Breast epithelium (tissue), 4 donors: ENCODE measurements at places on chromosomes 5 and 9.

DNA sequence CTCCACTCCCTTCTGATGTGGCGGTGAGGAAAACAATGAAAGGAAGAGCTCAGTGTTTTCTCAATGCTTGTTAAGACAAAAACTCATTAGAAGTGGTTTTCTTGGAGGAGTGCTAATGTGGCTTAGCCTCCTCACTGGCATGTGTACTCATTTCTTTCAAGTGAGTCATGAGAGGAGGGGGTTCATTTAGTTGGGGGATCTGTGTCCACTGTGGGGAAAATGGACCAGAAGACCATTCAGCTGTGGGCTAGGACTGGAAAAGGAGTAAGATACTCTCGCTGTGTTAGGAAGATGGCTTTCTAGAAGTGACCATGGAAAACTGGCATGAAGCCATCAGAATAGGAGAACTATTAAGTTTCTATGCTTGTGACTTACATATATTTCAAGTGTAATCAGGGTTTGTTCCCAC is 23.5 kb downstream of the KLF9 start:
- peaks cover 12% of the 10 kb centered on the region for H3K4me1 ChIP-seq
- no peak overlapping the region for H3K4me3 ChIP-seq
- H3K27ac ChIP-seq: peak overlapping the region; percentile 7
- no peaks in the 10 kb centered on the region for H3K27me3 ChIP-seq

- no peaks in the 10 kb centered on the region for H3K27me3 ChIP-seq
- DNase-seq: no peak
- H3K4me3 ChIP-seq: no peak overlapping the region
- H3K27ac ChIP-seq: peak overlapping the region; percentile 72
- H3K4me1 ChIP-seq: no peaks in the 10 kb centered on the region
- H3K36me3 ChIP-seq: no peaks in the 10 kb centered on the region
Observed at GRCh38 chr5:14006823-14007520, 62.5 kb upstream of the DNAH5 start.

- H3K36me3 ChIP-seq: no peaks in the 10 kb centered on the region
- H3K27ac ChIP-seq: no peak overlapping the region
- DNase-seq: no peak
- H3K27me3 ChIP-seq: no peaks in the 10 kb centered on the region
- H3K4me3 ChIP-seq: no peak overlapping the region
- no peaks in the 10 kb centered on the region for H3K4me1 ChIP-seq
Observed at GRCh38 chr9:78615372-78615771, 318.4 kb downstream of the PSAT1 start.

- H3K27me3 ChIP-seq: no peaks in the 10 kb centered on the region
- H3K4me3 ChIP-seq: no peak overlapping the region
- no peak for DNase-seq
- no peaks in the 10 kb centered on the region for H3K4me1 ChIP-seq
- H3K27ac ChIP-seq: no peak overlapping the region
Observed at GRCh38 chr9:96459268-96460007, 9.5 kb downstream of the HABP4 start.

GRCh38 chr9:35861161-35861897 is 8.9 kb downstream of the OR13J1 start:
- no peak for DNase-seq
- H3K27ac ChIP-seq: no peak overlapping the region
- H3K4me3 ChIP-seq: no peak overlapping the region
- no peaks in the 10 kb centered on the region for H3K36me3 ChIP-seq
- H3K27me3 ChIP-seq: peaks cover 4% of the 10 kb centered on the region
- H3K4me1 ChIP-seq: no peaks in the 10 kb centered on the region

DNA sequence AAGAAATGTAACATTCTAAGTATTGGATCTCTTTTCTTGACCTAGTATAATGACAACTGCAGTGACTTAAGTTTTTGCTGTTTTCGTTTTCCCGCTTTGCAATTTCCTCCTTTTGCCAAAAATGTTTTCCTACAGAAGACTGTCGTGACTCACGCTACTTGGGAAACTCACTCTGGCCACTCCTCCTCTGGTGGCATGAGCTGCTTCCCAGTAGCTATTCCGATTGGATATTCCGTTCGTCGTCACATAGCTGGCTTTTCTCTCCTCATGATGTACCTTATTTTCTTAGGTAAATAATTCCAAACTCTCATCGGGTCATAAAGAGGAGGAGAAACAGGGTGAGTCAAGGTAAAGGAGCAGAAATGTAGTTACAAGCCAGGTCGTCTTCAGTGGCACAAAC is 64.9 kb downstream of the GOLPH3 start:
- H3K4me1 ChIP-seq: no peaks in the 10 kb centered on the region
- DNase-seq: no peak
- no peaks in the 10 kb centered on the region for H3K27me3 ChIP-seq
- H3K36me3 ChIP-seq: no peaks in the 10 kb centered on the region

DNA sequence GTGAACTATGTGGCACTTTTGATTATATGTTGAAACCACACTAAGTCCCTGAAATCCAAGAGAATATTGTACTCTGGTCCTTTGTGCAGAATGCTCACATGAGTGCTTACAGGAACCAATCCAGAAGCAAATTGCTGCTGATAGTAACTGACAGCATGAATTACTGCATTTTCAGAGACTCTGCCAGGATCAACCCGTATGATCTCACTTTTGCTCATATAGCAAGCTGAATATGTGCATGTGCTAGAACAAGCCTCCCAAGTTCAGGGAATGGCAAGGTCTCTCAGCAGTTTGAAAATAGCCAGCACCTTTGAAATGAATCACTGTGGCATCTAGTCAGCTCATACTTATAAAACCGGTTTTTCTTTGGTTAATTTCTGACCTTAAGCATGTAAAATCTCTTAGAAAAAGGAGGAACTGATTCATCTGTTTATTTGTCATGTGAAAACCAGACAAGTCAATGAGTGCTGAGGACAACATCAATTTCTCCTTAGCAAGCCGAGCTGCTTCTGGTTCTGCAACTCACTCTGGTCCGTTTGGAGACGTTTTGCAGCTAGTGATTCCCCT is 215.7 kb upstream of the ELL2 start:
- H3K4me3 ChIP-seq: no peak overlapping the region
- no peak overlapping the region for H3K27ac ChIP-seq
- no peaks in the 10 kb centered on the region for H3K36me3 ChIP-seq
- no peak for DNase-seq
- H3K4me1 ChIP-seq: peaks cover 9% of the 10 kb centered on the region
- H3K27me3 ChIP-seq: no peaks in the 10 kb centered on the region

DNA sequence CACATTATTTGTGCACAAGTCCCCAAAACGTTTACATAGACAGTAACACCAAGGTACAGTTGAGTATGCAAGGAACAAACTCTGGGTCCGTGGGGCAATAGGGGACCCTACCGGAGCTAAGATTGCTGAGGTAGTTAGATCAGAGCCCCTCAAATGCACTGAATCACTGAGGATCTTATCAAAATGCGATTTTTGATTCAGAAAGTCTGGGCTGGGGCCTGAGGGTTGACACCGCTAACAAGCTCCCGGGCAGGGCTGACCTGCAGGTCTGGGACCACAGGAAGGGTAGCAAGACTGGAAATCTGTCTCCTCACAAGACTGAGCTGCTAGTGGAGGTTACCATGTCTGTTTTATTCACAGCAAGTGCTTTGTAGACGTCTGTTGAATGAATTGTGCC is 1.8 kb upstream of the IL3 start:
- H3K36me3 ChIP-seq: no peaks in the 10 kb centered on the region
- H3K4me1 ChIP-seq: no peaks in the 10 kb centered on the region
- H3K4me3 ChIP-seq: no peak overlapping the region

DNA sequence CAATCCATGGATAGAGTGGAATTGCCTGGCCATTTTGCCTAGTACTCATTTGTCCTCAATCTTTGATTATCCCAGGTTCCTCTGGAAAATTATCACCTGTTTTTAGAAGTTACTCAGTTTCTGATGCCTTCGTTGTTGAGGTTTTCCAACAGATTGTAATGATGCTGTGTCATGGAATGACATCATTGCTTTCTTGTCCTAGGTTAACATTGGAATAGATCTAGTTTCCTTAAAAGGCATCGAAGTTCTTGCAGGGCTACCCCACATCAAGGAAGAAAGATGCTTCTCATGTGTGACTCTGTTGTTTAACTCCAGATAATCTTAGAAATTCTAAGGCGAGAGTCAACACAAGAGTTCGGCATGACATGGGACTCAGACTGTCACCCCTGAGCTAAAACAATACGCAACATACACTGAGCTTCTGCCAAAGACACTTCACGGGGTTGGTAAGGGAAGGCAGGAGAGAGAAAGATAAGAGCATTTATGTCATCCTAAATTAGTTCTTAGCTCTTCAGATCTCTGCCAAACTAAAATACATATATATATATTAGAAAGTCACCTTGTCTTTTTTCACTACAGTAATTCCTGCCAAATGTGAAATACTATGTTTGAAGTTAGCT is 293.2 kb upstream of the WWC1 start:
- H3K4me3 ChIP-seq: no peak overlapping the region
- H3K27me3 ChIP-seq: no peaks in the 10 kb centered on the region
- H3K27ac ChIP-seq: no peak overlapping the region
- no peaks in the 10 kb centered on the region for H3K36me3 ChIP-seq
- H3K4me1 ChIP-seq: no peaks in the 10 kb centered on the region

- no peaks in the 10 kb centered on the region for H3K36me3 ChIP-seq
- no peaks in the 10 kb centered on the region for H3K4me1 ChIP-seq
- DNase-seq: no peak
- H3K27me3 ChIP-seq: no peaks in the 10 kb centered on the region
- no peak overlapping the region for H3K27ac ChIP-seq
Observed at GRCh38 chr5:73319036-73319435, 129.5 kb downstream of the FOXD1 start.

GRCh38 chr9:84736081-84736480 is 66.6 kb downstream of the NTRK2 start:
- no peaks in the 10 kb centered on the region for H3K36me3 ChIP-seq
- H3K27ac ChIP-seq: no peak overlapping the region
- H3K27me3 ChIP-seq: no peaks in the 10 kb centered on the region
- no peaks in the 10 kb centered on the region for H3K4me1 ChIP-seq

- H3K4me3 ChIP-seq: no peak overlapping the region
- no peaks in the 10 kb centered on the region for H3K36me3 ChIP-seq
- H3K27ac ChIP-seq: no peak overlapping the region
- no peaks in the 10 kb centered on the region for H3K27me3 ChIP-seq
- DNase-seq: no peak
Observed at GRCh38 chr5:59358005-59358861, 535.3 kb downstream of the PDE4D start.

GRCh38 chr5:170757182-170757601 is 26.3 kb upstream of the GABRP start:
- DNase-seq: no peak
- H3K27me3 ChIP-seq: no peaks in the 10 kb centered on the region
- H3K4me1 ChIP-seq: peaks cover 11% of the 10 kb centered on the region
- no peak overlapping the region for H3K4me3 ChIP-seq
- H3K27ac ChIP-seq: peak overlapping the region; percentile 84

DNA sequence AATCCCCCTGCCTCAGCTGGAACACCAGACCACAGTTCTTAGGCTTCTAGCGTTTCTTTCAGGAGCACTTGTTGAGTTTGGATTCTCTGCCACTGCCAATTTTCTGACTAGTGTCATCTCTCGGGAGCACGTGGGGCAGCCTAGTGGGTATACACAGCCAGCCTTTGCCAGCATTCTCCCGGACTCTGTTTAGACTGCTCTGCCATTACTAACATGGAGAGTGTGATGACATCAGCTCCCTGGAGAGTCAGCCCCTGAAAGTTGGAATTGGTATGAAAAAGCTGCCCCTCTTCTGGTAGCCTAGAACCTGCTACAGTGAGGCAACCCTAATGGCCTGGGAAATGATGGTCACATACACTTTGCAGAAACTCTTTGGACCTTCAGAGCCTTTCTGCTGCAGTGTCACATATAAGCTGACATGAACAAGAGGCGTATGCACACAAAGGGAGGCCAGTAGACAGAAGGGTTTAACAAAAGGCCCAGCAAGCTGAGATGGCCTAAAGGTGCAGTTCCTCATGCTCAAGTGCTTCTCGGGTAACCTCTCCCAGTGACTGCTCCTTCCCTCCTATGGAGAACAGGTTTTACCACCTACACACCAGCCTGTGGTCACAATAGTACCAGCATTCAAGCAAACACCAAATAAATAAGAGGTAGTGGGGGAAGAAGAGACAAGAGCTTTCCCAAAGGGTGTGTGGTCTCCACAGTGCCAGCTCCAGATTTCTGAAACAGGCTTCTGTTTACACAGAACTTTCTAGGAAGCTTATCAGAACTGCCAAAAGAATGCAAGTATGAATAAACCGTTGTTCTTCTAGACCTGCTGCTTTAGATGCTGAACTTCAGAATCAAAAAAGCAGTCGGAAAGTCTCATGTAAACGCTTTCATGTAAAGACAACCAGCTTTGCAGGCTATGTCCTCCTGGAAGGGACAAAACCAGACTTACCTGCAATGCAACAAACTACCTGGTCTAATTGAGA is 16.5 kb downstream of the SPACA9 start:
- H3K27me3 ChIP-seq: no peaks in the 10 kb centered on the region
- H3K4me3 ChIP-seq: no peak overlapping the region
- peaks cover 7% of the 10 kb centered on the region for H3K4me1 ChIP-seq
- peak overlapping the region; percentile 55 for H3K27ac ChIP-seq

DNA sequence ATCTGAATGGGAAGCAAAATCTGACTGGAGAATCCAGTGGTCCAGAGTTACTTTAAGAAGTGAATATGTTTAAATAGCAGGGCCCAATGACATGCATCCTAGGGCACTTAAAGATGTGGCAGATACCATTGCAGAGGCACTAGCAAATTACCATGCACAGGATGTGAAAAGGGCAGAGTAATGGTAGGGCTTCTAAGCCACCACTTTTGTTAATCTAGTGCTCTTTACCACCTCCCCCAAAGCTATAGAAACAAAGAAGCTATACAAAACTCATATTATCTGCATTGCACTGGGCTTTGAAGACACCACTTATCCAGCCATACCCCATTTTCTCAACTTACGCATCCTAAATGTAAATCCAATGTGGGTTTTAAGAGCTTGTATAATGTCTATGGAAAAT is 81.2 kb downstream of the ZCCHC7 start:
- no peak for DNase-seq
- H3K4me1 ChIP-seq: no peaks in the 10 kb centered on the region

- H3K36me3 ChIP-seq: no peaks in the 10 kb centered on the region
- H3K4me3 ChIP-seq: no peak overlapping the region
Observed at GRCh38 chr5:89280103-89281037, 397.4 kb upstream of the MEF2C start.

- no peaks in the 10 kb centered on the region for H3K27me3 ChIP-seq
- no peak overlapping the region for H3K27ac ChIP-seq
- no peak for DNase-seq
- peaks cover 9% of the 10 kb centered on the region for H3K4me1 ChIP-seq
- no peaks in the 10 kb centered on the region for H3K36me3 ChIP-seq
Observed at GRCh38 chr5:150703762-150704161, 2.9 kb upstream of the RBM22 start.

DNA sequence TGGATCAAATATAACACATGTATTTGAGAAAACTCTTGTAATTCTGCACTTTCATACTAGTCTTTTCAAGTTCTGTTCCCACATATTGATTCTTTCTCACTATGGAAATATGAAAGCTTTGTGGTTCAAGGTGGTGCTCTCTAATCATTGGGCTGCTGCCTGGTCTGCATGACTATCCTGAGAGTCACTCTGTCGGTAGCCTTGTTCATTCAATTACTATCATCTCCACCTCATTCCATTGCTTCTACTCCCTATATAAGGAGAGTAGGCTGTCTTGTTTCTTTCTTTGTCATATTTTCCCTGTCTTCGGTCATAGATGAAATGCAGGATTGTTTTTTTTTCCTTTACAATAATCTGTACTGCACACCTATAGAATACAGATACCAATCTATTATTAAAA is 341.4 kb upstream of the ACTBL2 start:
- no peak overlapping the region for H3K4me3 ChIP-seq
- no peaks in the 10 kb centered on the region for H3K27me3 ChIP-seq
- no peak overlapping the region for H3K27ac ChIP-seq
- H3K36me3 ChIP-seq: no peaks in the 10 kb centered on the region
- H3K4me1 ChIP-seq: no peaks in the 10 kb centered on the region
